ENCODE measurements at places on chromosomes 16 and 17. TPM values are rescaled to one million over a fixed set of nuclear protein-coding genes. Genes with fewer than 3 reads are reported as not detected.
A peak's percentile ranks its signal among the peaks of the same experiment; 100 is the strongest.

GRCh38 chr17:50659179-50659578, 24.5 kb downstream of the ABCC3 start:
- peak; percentile 81 for DNase-seq

DNA sequence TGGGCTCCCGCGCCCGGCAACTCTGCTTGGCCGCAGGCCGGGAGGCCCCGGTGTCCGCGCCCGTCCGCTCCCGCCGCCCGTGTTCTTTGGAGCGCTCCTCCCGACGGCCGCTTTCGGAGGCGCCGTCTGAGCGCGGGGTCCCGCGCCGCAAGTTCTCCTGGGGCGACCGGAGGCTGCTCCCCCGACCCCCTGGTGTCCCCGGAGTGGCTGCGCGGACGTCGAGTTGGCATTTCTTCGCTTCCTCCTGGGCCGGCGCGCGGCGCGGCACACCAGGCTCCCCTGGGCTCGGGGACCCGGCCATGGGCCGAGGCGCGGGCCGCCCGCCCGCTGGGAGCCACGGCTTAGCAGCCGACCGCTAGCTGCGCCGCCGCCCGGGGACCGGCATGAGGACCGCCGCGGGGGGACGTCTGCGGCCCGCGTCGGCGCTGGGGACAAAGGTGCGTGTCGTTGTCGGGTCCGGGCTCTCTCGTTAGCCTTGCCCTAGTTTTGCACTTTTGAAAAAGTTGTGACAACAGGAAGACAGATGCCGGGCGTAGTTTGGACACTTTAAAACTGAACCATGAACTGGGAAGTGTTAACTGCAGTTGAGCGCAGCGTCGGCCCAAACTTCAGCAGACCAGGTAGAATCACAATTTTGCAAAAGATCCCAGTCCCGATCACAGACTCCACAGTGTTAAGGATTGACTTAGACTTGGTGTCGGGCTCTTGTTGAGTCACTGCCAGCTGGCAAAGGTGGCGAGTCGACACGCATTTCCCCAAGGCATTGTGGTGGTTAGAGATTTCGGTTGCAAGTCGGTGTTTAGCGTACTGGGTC, 700 bp downstream of the UBN1 start:
- DNase-seq = peak; percentile 81

GRCh38 chr17:15462976-15463772, 4.2 kb downstream of the CDRT4 start:
- no peak for DNase-seq

- peak; percentile 71 for DNase-seq
Observed at GRCh38 chr16:2469399-2470233, 1.5 kb upstream of the NTN3 start.

DNA sequence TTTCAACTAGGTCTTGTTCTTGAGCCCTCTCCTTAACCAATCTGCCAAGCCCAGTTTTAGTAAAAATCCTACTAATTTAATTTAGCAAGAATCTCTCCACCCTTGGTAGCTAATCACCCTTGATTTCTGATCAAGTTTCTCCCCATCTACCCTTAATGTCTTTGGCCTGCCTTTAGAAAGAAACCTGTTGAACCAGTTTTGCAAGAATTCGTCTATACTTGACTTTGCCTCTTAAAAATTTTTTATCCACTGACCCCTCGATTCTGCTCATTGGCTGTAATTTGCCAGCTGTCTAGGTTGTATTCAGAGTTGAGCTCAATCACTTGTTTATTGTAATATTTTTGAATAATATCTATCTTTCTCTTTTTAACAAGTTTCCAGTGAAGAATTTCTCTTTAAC, 1138.5 kb downstream of the CDH11 start:
- peak; percentile 12 for DNase-seq

GRCh38 chr17:45311760-45312476, 4.9 kb downstream of the MAP3K14 start:
- no peak for DNase-seq

- no peak for DNase-seq
Observed at GRCh38 chr17:27438348-27438998, 17.8 kb upstream of the KSR1 start.

DNA sequence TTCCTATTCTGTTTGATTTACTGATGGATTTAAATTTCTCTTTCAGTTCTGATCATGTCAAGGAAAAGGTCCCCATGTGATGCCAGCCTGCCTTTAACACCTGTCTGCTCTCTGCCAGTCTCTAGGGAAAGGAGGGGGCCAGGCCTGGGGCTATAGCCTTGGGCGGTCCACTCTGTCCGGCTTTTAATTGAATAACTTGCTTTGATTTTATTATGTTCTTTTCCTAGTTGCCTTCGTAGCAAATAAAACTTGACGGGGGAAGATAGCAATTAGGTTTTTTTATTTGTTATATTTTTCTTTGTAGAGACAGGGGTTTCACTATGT, 47.6 kb downstream of the ABAT start:
- no peak for DNase-seq

DNA sequence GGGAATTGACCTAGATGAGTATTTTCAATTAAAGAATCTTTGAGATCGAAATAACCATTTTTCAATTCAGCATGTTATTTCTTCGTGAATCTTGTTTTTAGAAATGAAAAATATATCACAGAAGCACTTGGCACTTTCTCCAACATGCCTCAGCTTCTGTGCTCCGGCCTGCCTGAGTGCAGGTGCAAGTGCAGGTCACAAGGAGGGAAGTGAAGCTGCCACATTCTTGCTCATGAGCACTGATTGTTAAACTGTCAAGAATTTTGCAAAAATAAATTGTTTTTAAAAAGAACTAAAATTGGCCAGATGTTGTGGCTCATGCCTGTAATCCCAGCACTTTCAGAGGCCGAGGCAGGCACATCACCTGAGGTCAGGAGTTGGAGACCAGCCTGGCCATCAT, 38.3 kb upstream of the SKAP1 start:
- no peak for DNase-seq

DNA sequence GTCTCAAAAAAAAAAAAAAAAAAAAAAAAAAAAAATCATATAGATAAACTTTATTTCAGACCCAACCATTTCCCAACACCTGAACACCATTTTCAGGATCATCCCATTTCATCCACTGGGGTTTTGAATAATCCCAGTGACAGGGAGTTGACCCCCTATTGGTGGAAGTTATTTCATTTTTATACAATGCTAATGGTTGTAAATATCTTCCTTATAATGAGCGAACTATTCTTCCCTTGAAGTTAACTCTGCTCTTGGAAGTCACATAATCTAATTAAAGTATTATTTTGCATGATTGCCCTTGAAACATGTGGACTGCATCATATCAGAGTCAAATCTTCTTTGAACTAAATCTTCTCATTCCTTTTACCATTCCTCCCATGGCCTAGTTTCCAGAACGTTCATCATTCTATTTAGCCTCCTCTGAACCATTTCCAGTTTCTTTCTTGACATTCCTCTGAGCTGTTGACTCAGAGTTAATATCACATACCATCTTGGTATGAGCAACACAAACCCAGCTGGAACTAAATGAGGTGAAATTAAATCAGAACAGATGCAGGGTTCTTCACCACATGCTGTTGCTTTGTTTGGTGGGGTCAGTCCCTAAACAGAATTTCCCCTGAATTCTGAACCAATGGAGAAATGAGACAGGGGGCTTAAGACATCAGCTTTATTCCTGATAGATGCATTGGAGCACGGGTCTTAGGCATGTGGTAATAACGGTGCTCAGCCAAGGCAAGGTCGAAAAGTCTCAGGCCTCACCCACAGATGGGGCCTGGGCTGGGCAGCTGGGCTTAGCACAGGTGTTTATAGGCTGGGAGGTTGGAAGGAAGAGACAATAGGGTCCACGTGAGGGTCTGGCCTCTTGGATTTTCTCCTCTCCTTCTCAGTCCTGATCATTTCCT, 8.9 kb downstream of the HSD17B2 start:
- DNase-seq = no peak

- no peak for DNase-seq
Observed at GRCh38 chr17:68556551-68556950, 44.3 kb downstream of the PRKAR1A start.

DNA sequence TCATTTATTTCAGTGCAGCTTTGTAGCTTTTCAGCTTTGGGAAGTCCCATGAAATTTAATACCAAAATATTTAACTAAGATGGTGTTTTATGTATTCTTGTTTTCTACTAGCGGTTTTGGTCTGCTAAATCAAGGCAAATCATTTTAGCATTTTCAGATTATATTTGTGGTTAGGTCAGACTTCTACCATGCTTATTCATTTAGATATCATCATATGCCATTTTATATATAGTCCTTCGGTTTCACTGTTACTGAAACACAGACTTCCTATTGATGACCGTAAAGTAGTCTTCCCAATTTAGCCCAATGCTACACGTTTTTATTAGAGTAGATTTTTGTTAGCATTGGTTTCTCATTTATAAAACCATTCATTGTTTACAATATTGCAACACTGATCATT, 5.5 kb downstream of the DYNLRB2 start:
- no peak for DNase-seq

DNA sequence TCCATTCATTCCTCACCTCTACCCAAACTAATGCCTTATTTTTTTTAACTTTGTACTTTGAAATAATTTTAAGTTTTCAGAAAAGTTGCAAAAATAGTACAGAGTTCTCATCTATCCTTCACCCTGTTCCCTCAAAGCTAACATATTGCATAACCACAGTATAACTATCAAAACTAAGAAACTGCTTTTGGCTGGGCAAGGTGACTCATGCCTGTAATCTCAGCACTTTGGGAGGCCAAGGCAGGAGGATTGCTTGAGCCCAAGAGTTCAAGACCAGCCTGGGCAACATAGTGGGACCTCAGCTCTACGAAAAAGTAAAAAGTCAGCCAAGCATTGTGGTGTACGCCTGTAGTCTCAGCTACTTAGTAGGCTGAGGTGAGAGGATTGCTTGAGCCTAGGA, 147.7 kb downstream of the SKAP1 start:
- DNase-seq = no peak

GRCh38 chr17:58153046-58153445, 4.9 kb downstream of the OR4D1 start:
- DNase-seq = no peak

DNA sequence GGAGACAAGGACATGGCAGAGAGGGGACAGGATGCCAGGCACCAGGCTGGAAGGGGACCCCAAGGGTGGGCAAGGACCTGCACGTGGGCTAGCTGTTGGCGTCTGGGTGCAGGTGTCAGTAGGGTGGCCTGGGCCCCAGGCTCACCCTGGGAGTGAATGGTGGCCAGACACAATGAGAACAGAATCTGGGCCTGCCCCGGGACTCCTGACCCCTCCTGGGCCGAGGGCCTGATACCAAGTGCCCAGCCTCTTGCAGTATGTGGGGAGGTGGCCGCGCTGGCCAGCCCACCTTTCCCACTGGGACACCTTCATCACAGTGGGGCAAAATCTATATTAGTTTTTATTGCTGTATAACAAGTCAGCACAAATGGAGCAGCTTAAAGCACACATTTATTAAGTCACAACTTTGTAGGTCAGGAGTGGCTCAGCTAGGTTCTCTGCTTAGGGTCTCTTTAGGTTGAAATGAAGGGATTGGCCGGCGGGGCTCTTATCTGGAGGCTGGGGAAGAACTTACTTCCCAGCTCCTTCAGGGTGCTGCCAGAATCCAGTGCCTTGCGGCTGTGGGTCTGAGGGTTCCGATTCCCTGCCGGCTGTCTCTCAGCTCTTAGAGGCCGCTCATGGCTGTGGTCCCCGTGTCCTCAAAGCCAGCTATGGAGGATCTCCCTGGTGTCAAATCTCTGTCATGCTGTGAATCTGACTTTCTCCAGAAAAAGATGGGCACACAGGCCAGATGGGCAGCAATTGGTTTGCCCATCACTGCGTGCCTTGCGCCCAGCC, 3.6 kb downstream of the PRSS33 start:
- peak; percentile 45 for DNase-seq

DNA sequence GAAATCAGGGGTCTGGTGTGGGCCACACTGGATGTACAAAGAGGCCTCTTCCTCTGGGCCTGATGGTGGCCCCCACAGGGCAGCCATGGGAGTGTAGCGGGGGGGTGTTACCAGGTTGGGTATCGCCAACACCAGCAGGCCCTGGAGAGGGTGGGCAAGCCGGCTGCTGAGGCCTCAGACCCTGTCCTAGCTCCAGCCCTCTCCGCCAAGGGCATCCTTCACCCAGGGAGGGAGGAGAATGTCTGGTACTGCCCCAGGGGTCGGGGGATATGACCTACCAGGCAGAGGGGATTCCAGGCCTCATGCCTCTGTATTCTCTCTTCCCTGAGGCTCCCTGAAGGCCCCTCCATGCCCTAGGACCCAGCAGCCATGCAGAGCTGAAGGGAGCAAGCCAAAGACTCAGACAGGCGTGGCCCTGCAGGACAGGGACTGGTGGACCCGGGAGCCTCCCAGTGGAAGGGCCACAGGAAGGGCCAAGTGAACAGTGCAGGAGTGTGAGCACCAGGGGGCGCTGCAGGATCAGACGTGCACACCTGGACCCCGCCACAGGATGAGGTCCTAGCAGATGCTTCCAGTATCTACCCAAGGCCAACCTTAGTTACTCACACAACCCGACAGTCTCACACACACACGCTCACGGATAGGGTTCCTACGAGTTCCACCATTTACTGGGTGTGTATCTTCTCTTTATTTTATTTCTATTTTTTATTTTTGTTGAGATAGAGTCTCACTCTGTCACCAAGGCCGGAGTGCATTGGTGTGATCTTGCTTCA, 10.9 kb upstream of the CES4A start:
- DNase-seq = peak; percentile 96

DNA sequence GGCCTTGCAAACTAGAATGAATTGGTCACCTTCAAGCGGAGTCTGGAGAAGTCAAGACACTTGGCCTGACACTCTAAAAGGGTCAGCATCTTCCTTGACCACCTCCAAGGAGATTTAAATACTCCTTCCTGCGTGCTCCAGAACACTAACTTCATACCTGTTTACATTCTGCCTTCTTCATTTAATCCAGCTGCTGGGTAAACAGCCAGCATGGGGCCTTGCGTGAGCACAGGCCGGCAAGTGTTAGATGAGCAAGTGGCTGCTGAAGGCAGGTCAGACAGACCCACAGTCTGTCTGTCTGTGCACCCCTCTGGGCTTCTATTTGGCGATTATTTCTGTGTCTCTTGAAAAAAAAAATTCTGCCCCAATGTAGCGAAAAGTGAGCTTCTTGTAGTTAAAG, 153.8 kb downstream of the MSI2 start:
- no peak for DNase-seq

DNA sequence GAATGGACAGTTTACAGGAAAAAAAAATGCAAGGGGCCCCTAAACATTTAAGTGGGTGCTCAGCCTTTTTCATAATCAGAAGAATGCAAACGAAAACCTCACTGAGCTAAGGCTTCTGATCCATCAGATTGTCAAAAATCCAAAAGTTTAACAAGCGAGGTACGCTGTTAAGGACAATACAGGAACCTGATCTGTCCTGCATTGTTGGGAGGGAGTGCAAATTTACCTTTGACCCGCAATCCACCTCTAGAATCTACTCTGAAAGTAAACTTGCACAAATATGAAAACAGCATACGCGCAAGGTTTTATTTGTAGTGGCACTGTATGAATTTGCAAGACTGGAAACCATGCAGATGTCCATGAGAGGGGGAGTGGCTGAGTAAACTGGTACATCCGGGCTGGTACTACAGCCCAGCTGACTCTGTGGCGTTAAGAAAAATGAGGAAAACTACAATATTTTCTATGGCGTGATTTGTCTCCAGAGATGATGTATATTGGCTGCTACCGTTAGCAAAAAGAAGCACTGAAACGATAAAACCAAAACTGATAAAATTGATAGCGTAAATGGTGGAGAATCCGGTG, 28.8 kb upstream of the ST6GALNAC1 start:
- peak; percentile 11 for DNase-seq

Gene RSKR
- total RNA-seq = 12.2 TPM

Gene HS3ST3A1
- total RNA-seq = 11.5 TPM

Gene MEIOC
- 1.9 TPM for total RNA-seq

Gene TMEM11
- 26.1 TPM for total RNA-seq

Gene HOXB2
- total RNA-seq = 16.1 TPM

Gene RBFOX1
- total RNA-seq = 3.9 TPM

Gene AURKB
- total RNA-seq = 209 TPM

Gene FOXN1
- total RNA-seq = not detected

Gene NPIPB5
- total RNA-seq = 27.6 TPM

Gene SOST
- total RNA-seq = not detected

Gene RRAD
- not detected for total RNA-seq
